ENCODE measurements at places on chromosomes 1 and 21.

GRCh38 chr1:170659399-170660035, 4.4 kb upstream of the PRRX1 start:
- peak; percentile 76 for DNase-seq

DNA sequence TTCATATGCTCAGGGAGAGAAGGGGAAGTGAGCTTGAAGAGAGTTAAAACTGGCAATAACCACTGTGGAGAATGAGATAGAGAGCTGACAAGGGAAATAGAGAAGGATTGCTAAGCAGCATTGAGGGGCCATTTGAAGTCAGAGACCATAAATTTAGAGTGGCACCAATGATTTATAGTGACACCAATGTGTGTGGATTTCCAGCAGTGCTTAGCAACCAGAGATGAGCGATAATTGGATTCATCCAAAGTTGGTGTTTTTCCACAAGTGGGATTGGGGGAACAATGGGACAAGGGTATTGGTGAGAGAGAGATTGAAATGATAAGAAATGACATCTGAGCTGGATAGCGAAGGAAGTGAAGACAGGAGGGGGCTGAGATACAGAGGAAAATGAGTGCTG, 114.1 kb downstream of the C1orf94 start:
- no peak for DNase-seq

- DNase-seq, result no peak
These were observed 6.1 kb downstream of the PRDM15 start for GRCh38 chr21:41873005-41873404.

DNA sequence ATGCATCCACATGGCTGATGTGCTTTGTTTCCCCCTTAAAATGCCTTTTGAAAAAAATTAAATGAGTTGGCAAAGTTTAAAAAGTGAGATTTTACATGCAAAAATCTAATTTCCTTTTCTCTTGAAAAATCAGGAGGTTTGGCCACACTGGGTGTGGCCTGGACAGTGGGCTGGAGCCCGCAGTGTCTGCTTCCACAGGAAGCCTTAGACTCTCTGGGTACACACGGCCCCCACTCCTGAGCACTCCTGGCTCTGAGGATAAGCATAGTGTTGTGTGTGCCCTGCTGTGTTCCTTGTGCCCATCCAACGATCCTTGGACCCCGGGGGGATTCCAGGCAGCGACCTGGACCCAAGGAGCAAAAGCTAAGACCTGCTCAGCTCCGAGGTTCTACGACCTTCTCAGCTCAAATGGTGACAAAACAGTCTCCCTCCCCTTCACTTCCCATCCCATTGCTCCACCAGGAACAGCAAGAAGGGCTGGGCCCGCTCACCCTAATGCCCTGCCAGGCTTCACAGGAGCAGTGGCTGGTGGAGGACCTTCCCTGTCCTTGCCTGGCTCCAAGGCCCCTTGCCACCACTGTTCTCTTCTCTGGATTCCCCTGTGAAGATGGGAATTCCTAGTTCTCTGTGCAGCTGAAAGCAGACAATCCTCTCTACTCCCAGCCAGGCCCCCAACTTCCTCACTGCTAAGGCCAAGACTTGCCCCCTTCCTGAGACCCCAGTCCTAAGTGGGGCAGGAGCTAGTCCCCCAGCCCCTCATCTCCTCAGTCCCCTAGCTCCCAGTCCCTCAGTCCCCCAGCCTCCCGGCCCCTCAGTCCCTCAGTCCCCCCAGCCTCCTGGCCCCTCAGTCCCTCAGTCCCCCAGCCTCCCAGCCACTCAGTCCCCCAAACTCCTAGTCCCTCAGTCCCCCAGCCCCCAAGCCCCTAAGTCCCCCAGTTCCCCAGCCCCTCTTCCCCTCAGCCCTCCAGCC, 395.8 kb downstream of the PTPRU start:
- no peak for DNase-seq

GRCh38 chr1:239247285-239247684, 139.1 kb upstream of the CHRM3 start:
- DNase-seq, result peak; percentile 15

DNA sequence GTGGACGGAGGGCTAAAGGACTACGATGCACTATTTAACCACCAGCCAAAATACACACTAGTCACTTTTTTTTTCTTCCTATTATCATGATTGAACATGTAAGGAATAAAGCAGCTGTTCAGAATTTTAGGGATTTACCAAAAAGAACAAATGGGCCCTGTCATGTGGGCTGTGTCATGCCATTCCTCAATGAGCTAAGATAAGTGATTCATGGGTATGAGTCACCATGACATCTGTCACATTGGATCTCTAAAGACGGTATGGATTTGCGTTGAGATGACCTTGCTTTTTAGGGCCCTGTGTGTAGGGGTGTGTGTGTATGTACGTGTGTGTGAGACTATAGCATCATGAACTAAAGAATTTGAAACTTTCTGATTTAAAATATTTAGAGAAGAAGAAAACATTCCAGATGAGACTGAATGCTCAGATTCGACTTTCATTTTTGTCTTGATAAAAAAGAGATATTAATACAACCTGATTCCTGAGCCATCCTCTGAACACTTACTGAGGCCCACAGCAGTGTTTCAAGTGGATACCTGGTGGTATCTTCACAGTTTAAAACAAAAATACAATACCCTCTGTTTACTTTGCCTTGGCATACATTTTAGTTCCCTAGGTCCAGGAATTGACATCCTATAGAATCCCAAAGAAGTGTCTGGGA, 246.1 kb upstream of the DUSP10 start:
- peak; percentile 84 for DNase-seq

GRCh38 chr1:107339775-107340174, 198.9 kb downstream of the NTNG1 start:
- no peak for DNase-seq

DNA sequence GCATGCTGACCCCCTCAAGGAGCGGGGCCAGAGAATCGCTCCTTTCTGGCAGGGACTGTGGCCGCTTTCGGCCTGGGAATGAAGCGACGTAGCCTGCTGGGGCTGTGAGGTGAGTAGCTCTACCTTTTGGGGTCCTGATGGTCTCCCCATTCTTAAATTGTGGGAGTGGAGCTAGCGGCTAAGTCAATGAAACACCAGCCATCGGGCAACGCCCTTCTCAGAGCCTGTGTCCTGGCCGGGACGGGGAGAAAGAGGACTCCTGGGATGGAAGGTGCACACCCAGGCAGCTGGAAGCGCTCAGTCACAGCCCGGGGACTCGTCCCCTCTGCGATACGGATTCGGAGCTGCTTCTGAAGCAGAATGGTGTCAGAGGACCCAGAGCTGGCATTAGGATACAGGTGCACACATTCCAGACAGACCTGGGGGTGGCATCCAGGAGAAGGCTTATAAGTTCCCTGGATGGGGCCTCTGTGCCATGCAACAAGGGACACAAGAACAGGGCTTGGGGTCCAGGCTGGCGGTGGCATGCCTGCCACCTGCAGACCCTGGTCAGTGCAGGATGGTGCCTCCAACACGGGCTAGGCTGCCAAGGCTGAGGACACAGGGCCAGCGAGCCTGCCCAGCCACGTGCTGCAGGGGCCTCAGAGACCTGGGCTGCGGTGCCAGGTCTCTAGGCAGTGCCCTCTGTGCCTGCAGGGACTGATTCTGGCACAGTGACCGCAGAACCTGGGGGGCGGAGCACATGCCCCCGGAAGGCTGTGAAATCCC, 945 bp upstream of the WNT9A start:
- no peak for DNase-seq

GRCh38 chr1:26824731-26825130, 1.8 kb upstream of the ZDHHC18 start:
- DNase-seq, result no peak

DNA sequence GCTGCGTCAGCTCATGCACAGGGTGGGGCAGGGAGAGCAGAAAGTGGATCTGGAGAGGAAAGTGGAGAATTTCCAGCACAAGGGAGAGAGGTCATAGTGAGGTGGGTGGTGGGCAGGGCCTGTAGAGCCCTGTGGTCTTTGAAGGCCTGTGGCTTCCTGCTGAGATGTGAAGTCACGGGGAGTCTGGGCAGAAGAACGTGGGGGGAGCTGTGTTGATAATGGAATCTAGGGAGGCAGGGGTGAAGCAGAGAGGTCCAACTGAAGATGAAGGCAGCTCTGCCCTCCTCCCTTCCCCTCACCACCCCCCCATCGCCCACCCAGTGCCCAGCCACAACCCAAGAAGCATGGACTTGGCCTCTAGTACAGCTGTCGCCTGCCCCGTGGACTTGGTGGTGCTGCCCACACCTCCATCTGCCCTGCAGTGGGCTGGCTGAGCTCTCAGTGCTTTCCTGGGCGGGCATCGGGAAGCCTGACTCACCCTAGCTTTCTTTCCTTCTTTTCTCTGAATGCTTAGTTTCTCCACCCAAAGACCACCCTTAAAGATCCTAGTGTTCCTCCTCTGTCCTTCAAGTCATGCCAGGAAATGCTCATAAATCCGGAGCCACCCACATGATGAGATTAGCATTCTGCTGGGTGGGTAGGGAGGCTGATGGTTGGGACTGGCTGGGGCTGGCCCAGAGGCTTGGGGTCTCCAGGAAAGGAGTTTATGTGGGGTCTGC, 186.1 kb downstream of the TRABD2B start:
- no peak for DNase-seq

GRCh38 chr1:46793126-46793525, 5.7 kb upstream of the CYP4B1 start:
- no peak for DNase-seq

DNA sequence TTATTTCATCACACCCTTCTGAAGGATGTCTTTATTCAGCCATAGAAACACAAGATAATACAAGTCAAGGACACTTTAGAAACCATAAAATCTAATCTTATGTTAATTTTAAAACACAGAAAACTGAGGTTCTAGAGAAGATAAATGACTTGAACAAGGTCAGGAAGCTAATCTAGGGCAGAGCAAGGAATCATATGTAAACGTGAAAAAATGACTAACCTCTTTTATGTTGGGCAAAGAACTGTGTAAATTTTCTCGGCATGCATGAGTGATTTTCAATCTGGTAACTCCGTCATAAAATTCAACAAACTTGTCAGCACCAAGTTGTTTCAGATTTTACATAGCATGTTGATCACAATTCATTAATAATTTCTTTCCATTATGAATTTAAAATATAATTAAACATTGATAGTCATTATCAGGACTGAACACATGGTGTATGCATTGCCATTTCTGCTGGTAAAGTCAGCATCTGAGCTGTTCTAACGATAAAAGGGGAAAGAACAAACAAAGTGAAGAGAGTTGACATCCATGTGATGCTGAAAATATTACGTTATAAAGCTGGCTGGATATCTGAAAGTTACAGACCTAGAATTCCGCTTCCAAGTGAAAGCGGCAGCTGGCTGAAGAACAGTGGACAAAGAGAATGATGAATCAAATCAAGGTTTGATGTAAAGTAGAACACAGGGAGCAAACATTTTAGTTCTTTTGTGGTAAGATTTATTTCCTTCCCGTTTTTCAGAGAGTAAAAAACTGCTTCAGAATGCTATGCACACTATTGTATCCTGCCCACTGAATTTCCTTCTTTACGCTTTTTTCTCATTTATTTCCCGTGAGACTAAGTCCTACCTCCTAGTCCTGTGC, 1037.4 kb upstream of the TMPRSS15 start:
- DNase-seq, result no peak

DNA sequence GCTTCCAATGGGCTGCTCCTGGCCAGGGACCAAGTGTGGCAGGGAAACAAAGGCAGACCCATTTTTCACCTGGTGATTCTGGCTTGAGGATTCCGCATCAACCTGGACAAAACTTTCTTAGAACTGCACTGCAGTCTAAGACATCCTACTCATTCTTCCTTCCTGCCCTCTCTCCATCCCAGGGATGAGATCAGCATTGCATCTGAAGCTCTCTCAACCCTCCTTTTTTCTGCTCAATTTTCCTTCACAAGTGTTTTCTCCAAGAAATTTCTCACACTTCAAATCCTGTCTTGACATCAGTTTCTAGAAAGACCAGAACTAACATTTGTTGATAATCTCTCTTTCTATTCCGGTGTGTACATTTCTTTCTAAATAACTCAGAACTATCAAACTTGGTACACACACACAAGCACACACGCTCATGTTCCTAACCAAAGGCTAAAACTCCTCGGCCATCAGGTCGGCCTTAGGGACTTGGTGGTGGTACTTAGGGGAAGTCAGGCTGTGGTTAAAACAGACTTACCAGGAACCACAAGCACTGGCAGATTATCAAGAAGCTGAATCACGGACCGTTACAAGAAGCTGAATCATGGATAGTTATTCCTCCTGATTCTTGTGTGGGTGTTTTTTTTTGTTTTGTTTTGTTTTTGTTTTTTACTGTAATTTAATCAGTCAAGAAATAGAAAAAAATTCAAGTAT, 21.0 kb upstream of the CXADR start:
- peak; percentile 92 for DNase-seq
